Germinal center (tissue), 1 donor: ENCODE measurements at places on chromosomes 2 and 18.

- DNase-seq, result no peak
These were observed 172.6 kb downstream of the HAUS1 start for GRCh38 chr18:46276748-46277147.

DNA sequence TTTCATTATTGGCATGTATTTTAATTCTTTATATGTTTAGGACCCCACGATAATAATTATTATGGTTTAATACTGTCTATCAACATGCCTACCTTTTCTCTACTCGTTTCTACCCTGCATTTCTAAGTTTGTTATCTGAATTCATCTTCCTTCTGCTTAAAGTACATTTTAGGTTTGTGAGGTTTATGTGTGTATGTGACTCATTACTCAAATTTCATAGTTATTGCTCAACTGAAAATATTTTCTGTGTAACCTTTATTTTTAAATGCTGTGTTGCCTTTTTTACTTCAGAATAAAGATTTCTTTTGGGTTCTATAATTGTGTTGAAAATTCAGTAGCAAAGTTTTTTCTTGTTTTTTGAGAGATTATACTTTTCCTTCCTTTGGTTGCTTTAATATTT is 933.9 kb upstream of the LRRTM1 start:
- no peak for DNase-seq

- DNase-seq, result no peak
These were observed 120.4 kb downstream of the MAP3K20 start for GRCh38 chr2:173196080-173196479.

DNA sequence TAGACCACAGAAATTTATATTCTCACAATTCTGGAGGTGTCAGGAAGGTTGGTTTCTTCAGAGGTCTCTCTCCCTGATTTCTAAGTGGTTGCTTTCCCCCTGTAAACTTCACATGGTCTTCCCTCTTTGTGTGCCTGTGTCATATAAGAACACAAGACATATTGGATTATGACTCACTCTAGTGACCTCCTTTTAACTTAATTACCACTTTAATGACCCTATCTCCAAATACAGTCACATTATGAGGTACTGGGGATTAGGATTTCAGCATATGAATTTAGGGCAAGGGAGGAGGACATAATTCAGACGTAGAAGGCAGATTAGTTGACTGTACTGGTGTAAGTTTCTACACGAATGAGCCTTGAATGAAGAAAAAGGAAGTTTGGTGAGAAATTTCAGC is 38.2 kb upstream of the EPHA4 start:
- DNase-seq, result no peak

- no peak for DNase-seq
These were observed 16.6 kb upstream of the PIK3C3 start for GRCh38 chr18:41938445-41938844.

- no peak for DNase-seq
These were observed 66.9 kb downstream of the ATAD2B start for GRCh38 chr2:23859983-23860382.

DNA sequence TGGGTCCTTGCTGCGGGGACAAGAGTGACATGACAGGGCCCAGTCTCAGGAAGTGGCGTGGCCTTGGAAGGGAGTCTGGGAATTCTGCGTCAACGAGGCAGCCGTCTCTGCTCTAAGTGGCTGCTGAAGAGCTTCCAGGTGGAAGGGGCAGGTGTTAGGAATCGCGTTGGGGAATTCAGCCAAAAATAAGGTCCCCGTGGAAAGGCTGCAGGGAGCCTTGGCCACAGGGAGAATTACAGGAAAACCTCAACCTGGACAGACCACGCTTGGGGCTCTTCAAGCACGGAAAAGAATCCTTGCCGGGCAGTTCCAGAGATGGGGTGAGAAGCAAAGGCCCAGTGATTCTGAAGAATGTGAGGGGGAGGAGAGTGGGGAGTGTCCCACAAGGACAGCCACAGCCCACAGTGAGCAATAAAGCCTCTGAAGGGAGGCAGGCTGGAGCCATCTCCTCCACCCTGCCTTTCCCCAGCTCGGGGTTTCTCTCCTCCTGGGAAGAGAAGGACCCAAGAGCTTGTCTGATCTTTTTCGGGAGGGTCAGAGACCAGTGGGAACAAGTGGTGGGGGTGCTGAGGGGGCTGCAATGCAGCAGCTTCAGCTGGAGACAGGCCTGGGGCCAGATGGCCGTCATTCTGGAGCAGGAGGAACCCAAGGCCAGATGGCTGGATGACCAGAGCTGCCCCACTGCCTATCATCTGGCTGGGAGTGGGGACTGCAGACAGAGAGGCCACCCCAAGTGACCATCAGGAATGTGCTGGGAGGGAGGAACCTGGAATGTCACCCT is 106.4 kb upstream of the SMAD2 start:
- DNase-seq, result no peak

DNA sequence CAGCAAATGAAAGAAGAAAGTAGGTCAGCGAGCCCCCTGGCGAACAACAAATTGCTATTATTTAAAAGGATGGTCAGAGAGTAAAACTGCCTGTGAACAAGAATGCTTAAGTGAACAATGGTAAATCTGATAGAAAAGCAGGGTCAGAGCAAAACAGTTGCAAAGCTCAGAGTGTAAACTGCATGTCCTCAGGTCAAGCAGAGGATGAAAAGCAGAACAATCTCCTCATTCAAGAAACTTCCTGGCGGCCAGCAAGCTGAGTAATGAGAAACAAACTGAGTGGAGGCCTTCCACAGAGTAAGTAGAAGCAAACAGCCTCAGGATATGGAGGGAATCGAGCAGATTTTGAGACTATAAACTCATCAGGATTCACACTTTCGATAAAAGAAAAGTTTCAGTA is 117.9 kb downstream of the PPP1R1C start:
- DNase-seq, result no peak

GRCh38 chr2:65751408-65751807 is 319.0 kb upstream of the SPRED2 start:
- DNase-seq, result no peak

DNA sequence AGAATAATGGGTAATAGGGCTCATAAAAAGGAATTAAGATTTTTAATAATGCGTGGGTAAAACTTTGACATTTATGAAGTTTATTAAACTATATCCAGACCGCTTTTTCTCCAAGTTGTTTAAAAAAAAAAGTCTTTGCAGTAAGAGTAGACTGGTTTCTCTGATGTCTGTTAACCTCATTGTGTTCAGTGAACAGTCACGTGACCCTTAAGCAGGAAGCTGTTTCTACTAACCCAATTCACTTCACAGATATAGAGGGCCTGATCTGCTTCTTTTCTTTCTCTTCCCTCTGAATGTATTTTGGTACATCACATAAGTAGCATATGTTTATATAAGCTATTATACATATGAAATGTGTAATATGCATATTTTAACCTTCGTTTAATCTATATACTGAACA is 1011.3 kb upstream of the CELF4 start:
- DNase-seq, result no peak

- no peak for DNase-seq
These were observed 218.4 kb upstream of the DTNA start for GRCh38 chr18:34491719-34492118.

DNA sequence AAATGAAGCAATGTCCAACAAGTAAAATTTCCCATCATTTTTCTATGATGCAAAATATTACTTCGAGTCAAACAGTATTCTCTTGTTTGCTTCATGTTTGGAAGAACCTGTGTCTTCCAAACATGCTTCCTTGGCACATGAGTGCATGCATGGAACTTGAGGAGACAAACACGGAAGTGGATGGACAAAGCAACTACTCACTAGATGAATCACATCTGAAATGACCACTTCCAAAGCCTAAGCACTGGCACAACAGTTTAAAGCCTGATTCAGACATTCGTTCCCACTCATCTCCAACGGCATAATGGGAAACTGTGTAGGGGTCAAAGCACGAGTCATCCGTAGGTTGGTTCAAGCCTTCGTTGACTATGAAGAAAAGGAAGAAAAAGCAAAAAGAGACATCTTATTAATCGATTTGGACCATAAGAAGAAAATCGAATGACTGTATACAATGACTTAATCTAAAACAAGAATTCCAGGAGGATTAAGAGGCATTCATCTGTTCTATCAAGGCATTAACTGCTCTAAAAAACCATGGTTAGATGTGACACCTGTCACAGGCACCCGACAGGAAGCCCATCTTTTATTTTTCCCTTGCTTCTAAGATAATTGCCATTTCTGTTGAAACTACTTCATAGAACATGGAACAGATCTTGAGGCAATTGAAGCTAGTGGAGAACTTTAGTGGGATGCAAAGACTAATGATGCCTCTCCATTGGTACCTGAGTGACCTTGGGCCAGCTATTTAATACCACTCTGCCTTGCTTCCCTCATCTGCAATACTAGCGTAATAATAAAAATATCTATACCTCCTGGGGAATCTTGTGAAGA is 56.0 kb downstream of the ATIC start:
- no peak for DNase-seq

GRCh38 chr2:69089998-69090397 is 77.0 kb downstream of the ANTXR1 start:
- no peak for DNase-seq

DNA sequence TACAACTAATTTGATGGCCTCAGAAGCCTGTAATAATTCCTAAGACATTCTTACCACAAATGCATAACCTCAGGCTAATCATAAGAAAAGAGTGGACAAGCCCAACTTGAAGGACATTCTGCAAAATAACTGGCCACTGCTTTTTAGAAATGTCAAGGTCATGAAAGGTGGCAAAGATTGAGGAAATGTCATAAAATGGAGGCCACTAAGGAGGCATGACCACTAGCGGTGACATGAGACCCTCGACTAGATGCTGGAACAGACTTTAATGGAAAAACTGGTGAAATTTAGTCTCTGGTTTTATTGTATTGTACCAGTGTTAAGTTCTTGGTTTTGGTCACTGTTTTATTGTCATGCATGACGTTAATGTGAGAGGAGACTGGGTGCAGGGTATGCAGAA is 78.6 kb downstream of the SP3 start:
- DNase-seq, result no peak

- DNase-seq, result no peak
These were observed 22.6 kb upstream of the SUCLG1 start for GRCh38 chr2:84481702-84482101.

DNA sequence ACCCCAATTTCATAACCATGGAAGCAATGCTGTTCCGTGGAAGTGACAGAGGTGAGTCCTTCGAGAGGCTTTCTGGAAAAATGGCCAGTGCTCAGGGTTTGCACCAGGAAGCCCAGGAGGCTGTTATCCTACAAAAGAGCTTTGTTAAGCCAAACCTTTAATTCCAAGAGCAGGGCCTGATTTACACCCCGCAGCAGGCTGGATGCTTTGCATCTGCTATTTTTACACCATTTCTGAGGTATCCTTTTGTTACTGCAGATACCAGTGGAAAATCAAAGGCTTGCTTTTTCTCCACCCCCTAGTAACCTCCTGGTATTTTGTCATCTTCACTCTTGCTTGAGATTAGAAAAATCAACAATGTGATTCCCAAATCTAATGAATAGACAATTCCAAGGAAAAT is 380.6 kb downstream of the SOX11 start:
- no peak for DNase-seq
